Uterus (tissue), 4 donors: ENCODE measurements at places on chromosomes 3 and 15. TPM values are rescaled to one million over a fixed set of nuclear protein-coding genes. Genes with fewer than 3 reads are reported as not detected.
A peak's percentile ranks its signal among the peaks of the same experiment; 100 is the strongest.

DNA sequence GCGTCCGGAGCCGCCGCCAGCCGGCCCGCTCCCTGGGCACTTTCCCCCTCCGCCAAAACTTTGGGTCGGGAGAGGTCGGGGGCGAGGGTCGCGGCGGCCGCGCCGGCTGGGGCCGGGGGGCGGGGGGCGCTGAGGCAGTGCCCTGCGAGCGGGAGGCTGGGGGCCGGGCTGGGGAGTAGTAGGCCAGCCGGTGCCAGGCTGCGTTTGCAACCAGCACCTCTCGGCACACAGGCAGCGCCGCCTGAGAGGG is 452 bp downstream of the BBX start:
- no peaks in the 10 kb centered on the region for H3K36me3 ChIP-seq
- H3K4me1 ChIP-seq = no peaks in the 10 kb centered on the region
- H3K27me3 ChIP-seq = no peaks in the 10 kb centered on the region
- peak overlapping the region; percentile 65 for H3K4me3 ChIP-seq
- no peak for DNase-seq

SAMMSON gene
- 0.21 TPM for total RNA-seq

GRCh38 chr3:101529816-101530685 is 17.0 kb upstream of the SENP7 start:
- no peak for DNase-seq
- H3K27ac ChIP-seq = no peak overlapping the region
- no peaks in the 10 kb centered on the region for H3K27me3 ChIP-seq
- H3K4me3 ChIP-seq = no peak overlapping the region
- no peaks in the 10 kb centered on the region for H3K36me3 ChIP-seq
- H3K4me1 ChIP-seq = no peaks in the 10 kb centered on the region

GRCh38 chr15:64828985-64829384 is 3.5 kb upstream of the PIF1 start:
- DNase-seq = no peak
- no peak overlapping the region for H3K27ac ChIP-seq
- no peaks in the 10 kb centered on the region for H3K27me3 ChIP-seq
- H3K4me1 ChIP-seq = no peaks in the 10 kb centered on the region
- no peak overlapping the region for H3K4me3 ChIP-seq

GUCA1C gene
- not detected for total RNA-seq

DNA sequence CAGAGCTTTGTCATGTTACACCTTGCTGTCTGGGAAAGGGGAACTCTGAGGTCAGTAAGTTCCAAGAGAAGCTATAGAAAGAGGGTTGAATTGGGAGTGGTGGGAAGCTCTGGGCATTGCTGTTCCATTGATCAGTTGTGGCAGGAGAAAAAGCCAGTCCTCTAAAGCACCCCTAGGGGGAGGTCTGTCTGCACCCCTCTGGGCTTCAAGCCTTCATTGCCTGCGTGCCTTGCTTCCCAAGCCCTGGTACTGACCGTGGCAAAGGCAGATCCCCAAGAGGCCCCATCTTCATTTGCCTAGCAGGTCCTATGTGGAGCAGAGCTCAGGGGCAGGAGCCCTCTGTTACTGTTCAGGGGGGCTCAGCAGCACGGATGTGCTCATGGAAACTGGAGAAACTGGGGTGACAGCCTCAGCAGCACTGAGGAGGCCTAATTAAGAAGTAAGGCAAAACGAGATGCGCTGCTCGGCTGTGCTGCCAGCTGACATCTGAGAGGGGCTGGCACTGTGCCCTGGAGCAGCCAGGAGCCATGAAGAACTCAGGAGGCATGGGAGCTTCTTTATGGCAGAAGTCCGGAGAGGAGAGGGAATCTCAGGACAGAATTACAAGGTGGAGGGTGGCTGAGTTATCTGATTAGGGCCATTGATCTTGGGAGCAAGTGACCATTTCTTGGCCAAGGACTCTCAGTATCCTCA is 270.9 kb downstream of the RPLP1 start:
- no peak overlapping the region for H3K27ac ChIP-seq
- no peak for DNase-seq
- H3K36me3 ChIP-seq = no peaks in the 10 kb centered on the region
- no peaks in the 10 kb centered on the region for H3K4me1 ChIP-seq

GRCh38 chr15:57736591-57736990 is 30.1 kb downstream of the POLR2M start:
- H3K27ac ChIP-seq = no peak overlapping the region
- H3K4me1 ChIP-seq = no peaks in the 10 kb centered on the region
- no peaks in the 10 kb centered on the region for H3K27me3 ChIP-seq

PLSCR5 gene
- total RNA-seq = not detected

GRCh38 chr3:13710251-13710650 is 161.3 kb downstream of the FBLN2 start:
- no peaks in the 10 kb centered on the region for H3K27me3 ChIP-seq
- no peaks in the 10 kb centered on the region for H3K36me3 ChIP-seq
- H3K4me3 ChIP-seq = no peak overlapping the region
- H3K27ac ChIP-seq = no peak overlapping the region
- peak; percentile 1 for DNase-seq

LINGO1 gene
- 0.26 TPM for total RNA-seq

DNA sequence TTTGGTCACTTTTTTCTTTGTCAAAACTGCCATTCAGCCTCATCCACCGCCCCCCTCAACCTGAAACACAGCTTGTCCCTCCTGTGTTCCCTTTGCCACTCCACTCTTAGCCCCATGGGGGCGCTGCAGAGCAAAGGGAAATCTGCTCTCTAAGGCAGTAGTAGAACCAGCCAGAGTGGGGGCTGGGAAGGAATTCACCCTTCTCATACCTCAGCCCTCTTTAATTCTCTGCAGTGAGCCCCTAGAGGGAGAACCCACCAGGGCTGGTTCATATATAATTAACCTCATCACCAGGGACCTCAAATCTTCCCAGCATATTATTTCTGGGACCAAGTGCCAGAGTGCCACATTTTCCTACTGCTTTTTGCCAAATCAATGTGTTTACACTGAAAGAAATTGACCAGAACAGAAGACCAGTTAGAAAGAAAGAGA is 2.8 kb upstream of the BCL6 start:
- DNase-seq = peak; percentile 93
- peak overlapping the region; percentile 100 for H3K27ac ChIP-seq
- H3K27me3 ChIP-seq = no peaks in the 10 kb centered on the region
- H3K36me3 ChIP-seq = no peaks in the 10 kb centered on the region

GRCh38 chr3:149813367-149814281 is 609 bp downstream of the RNF13 start:
- no peaks in the 10 kb centered on the region for H3K4me1 ChIP-seq
- peak overlapping the region; percentile 95 for H3K27ac ChIP-seq
- peak overlapping the region; percentile 72 for H3K4me3 ChIP-seq
- no peak for DNase-seq
- no peaks in the 10 kb centered on the region for H3K36me3 ChIP-seq

- H3K4me1 ChIP-seq = no peaks in the 10 kb centered on the region
- H3K4me3 ChIP-seq = no peak overlapping the region
- H3K27ac ChIP-seq = no peak overlapping the region
Observed at GRCh38 chr3:193963808-193964516, 172.0 kb upstream of the HES1 start.

DNA sequence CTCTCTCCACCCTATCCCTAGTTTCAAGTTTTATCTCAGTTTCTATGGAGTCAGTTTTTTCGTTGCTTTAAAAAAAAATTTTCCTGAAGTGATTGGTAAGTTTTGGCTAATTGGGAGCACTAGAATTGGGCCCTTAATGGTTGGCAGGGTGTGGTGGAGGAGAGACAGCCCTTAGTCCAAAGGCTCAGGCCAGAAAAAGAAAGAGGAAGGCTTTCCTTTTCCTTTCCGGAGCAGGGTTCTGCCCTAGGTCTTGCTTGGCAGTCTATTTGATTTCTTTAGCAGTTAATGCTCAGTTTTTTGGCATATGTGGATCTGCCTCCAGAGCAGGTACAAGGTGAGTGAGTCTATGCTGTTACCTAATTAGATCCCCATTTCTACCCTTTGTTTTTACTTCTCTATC is 22.7 kb downstream of the CTNNB1 start:
- H3K4me1 ChIP-seq = no peaks in the 10 kb centered on the region
- no peak for DNase-seq
- no peaks in the 10 kb centered on the region for H3K36me3 ChIP-seq
- no peak overlapping the region for H3K27ac ChIP-seq
- no peak overlapping the region for H3K4me3 ChIP-seq
